ENCODE measurements at places on chromosomes 2 and 18. TPM values are rescaled to one million over a fixed set of nuclear protein-coding genes. Genes with fewer than 3 reads are reported as not detected.

GRCh38 chr2:72128059-72128842, 19.4 kb downstream of the CYP26B1 start:
- no peak for DNase-seq

GRCh38 chr2:161371869-161372268, 44.2 kb upstream of the TBR1 start:
- no peak for DNase-seq

GRCh38 chr2:181782660-181783059, 102.3 kb upstream of the NEUROD1 start:
- DNase-seq = no peak

DNA sequence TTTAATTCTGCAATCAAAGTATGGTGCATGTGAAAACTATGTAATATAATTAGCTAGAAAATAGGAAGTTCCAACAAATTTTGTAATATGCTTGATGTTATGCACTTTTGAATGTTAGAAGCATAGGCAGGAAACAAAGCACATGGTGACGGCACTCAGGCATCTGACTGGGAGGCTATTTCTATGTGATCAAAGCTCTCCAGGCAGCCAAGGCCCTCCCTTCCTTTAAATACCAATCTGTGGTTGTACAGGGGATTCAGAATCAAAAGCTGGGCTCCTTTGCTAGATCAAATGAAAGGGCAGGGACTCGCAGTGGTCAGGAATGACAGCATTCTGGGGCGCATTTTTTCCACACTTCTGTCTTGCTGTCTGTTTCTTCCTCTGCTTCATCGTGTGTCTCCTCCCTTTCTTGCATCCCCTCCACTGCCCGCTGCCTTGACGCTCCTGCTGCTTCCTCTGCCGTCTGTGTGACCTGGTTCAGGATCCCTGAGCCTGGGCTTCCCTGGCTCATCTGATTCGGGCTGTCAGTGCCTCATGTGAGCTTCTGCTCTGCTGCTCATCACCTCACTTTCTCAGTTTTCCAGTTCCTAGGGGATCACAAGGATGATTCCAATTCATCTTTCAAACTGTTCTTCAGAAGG, 30.9 kb downstream of the TMEM182 start:
- no peak for DNase-seq

DNA sequence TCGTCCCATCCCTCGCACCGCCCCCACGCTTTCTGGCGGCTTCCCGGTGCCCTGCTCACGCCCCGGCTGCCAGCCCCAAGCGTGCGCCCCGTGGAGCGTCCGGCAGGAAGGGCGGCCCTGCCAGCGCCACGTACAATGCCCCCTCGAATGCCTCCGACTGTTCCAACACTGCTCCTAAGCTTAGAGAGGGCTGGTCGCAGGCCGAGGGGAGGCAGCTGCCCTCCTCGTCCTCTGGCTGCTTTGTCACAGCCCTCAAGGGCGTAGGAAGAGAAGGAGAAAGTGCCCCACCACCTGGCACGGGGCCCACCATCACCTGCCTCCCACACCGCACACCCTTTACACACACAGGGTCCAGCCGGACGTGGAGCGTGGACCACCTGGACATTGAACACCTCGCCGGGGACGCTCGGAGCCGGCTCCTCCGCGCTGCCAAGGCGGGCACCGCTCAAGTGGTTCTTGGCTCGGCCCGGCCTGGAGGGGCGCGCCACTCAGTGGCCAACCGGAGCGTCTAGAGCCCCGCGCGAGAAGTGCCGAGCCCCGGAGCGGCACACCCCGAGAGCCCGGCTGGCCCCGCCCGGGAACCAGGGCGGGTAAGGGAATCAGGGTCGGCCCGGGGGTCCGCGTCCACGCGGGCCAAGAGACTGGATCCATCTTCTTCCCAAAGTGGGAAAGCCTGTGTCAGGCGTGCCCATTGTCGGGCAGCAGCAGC, 830 bp downstream of the DNER start:
- no peak for DNase-seq

- no peak for DNase-seq
Observed at GRCh38 chr2:145026456-145027455, 506.8 kb upstream of the ZEB2 start.

GRCh38 chr2:183243758-183244157, 119.5 kb downstream of the NUP35 start:
- no peak for DNase-seq

DNA sequence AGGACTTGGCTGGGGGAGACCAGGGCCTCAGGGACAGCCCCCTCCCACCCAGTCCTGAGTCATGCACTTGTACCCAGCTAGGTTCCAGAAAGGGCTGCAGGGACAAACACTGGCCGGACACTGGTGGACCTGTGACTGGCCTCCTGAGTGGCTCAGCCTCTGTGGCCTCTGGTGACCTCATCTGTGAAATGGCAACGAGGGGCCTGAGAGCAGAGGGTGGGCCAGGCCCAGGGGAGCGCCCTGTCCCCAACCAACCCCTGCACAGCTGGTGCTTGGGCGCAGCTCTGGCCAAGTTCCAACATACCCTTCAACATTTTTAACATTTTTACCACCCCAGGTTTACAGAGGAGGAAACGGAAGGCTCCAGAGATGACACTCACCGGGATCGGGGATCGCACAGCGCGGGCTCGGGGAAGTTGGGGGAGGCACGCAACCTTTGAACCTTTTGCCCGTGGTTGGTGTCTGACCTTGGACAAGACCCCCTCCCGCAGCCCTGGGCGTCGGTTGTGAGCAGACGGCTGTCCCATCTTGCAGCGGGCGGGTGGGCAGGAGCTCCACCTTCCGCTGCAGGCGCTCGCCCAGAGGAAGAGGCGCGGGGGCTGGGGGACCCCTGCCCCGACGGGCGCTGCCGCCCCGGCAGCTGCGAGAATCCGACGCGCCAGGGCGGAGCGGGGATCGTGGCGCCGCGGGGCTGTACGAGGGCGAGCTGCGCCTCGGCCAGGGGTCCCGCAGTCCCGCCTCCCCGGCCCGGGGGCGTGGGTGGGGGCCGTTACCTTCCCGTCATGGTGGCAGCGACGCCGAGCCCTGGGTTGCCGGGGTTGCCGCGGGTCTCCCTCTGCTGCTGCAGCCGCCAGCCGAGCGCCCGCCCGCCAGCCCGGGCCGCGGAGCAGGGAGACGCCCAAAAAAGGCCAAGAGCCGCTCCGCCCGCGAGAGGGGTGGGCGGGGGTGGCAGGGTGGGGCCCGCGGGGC, 805 bp downstream of the LIMS2 start:
- no peak for DNase-seq

GRCh38 chr2:230924092-230924469, 961 bp downstream of the GPR55 start:
- no peak for DNase-seq

GRCh38 chr18:53115876-53116585, 776.0 kb downstream of the DCC start:
- no peak for DNase-seq

DNA sequence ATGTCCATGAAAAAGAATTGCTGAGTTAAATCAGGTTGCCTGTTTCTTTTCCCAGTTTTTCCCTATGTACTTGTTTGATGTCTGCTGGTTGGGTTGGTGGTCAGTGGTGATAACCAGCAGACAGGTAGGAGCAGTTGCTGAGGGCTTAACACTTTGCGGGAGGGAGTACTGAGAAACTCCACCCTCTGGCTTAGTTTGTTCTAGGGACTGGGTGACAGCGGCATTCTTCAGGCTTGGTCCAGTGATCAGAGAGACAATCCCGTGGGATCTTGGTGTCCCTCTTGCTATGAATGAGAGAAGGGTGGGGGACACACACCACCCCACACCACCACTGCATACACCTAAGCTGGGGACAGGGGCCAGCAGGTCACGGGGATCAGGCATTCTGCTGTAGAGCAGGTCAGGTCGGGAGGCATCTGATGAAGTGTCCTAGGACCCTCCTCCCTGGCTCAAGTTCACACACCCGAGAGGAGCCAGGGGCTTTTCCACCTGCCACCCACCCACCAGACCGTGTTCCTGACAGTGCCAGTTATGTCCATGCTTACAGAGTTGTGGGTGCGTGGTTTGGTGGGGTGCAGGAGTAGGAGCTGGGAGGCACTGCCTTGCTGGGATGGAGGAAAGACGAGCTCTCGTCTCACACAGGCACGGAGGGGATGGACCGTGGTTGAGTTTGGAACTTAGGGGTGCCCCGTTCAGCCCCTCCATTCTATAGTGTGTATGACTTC, 21.3 kb upstream of the ALLC start:
- no peak for DNase-seq

GRCh38 chr2:112880696-112881095, 30.3 kb upstream of the IL37 start:
- DNase-seq = no peak

DNA sequence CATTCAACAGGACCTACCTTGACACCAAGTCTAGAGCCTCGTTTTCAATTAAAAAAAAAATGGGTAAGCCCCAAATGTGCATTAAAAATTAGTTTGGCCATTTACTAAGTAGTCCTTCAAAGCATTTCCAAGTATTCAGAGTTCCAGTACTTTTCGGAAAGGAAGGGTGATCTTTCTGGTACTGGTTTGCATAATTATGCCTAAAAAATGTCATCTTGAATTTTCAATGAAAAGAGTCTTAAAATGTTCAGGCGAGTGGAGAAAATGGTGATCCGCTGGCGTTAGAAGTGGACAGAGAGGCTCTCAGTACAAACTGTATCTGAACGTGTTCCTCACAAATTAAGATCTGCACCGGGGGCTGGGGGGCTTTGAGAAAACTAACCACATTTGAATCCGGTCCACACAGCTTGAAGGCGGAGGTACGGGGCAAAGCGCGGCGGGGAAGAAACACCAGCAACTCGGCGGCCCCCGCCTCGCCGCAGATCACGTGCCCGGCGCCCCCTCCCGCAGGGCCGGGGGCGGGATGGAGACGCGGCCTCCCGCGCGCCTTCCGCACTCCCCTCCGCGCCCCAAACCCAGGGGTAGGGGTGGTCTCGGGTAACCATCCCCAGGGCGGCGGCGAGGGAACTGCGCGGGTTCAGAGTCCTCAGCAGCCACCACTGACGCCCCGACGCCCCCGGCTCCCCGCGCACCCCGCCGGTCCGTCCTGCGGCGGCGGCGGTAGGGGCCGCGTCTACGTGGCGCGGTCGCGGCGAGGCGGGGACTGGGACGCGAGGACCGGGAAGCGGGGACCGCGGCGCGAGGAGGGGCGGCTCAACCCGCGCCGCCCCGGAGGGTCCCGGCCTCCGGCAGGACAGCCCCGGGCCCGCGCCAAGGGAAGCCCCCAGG, 564 bp downstream of the LPIN2 start:
- DNase-seq = peak; percentile 65

DNA sequence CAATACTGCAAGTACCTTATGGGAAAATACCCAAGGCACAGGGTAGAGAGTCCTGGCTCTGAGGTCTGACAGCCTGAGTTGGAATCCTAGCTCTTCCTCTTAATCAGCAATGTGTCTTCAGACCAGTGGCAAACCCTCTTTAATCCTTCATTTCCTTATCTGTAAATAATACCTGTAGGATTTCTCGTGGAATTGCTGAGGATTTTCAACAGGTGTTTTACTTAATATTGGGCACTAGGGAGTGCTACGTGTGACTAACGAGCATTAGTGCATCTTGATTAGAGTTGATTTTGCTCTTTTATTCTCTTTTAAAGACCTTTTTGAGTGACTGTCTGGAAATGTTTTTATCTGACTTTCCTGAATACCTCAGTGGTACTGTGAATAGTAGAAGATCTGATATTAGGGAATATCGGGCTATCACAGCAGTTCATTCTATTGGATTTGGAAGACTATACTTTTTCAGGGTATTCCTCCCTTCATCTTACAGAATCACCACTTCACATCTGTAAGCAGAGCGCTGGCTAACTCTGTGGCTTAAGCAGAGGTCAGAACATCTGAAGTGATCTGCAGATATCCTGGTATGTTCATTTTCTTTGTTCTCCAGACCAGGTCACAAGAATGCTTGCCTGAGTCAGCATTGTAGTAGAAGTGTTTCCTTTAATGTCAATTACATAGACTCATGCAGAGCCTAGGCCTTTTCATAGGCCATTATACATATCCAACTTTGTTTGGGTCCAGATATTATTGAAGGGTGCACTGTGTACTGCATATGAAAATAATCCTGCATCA, 49.1 kb downstream of the ARHGAP28 start:
- no peak for DNase-seq

DNA sequence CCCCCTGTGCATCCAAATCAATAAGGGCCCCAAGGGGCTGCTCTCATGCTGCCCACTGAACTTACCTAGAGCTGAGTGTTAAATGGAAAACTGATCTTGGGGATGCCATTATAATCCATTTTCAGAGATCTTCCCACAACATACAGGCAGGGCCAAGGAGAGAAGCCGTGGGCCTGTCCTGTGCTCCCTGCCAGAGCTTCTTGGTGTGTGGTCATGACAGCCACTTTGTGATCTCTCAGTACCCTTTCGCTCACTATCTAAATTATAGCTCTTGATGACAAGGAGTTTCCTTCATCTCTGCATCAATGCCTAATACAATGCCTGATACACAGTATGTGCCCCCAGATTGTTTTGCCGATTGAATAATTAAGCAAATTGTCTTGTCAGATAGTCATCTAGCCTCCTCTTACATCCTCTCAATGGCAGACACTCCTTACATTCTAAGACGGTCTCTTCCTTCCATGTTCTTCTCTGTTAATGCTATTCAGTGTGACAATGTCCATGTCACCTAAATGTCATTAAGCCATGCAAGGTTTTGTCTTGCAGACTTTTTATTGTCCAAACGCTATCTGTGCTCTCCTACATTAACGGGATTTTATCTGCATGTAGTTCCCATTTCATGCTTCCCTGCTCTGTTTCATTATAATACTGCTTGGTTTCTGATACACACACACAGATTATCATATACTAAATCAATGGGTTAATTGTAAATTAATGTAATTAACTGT, 5.9 kb downstream of the CSRNP3 start:
- DNase-seq = no peak

DNA sequence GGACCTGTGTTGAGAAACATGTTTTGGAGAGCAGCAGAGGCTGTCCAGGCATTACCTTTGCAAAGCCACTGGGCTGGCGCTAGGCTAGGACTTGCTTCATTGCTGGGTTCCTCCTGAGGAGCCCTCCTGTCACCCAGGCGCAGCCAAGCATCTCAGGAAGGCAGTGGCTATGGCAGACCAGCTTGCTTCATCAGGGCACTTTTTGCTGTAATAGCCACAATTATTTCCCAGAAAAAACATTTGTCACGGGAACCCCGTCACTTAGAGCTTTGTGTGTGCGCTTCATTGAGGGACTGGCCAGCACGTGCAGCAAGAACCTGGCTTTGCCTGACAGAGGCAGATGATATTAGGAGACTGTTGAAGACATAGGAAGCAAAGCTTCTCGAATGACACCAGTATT, 36.4 kb downstream of the SLC20A1 start:
- no peak for DNase-seq

- no peak for DNase-seq
Observed at GRCh38 chr2:222864296-222864695, 3.5 kb downstream of the ACSL3 start.

Gene MRO
- 2.2 TPM for total RNA-seq

Gene MROH2A
- 0.98 TPM for total RNA-seq

Gene LYPD6
- total RNA-seq = 0.26 TPM

Gene C1QL2
- not detected for total RNA-seq

Gene LYPD6B
- total RNA-seq = not detected

Gene PAX3
- not detected for total RNA-seq

Gene BOLL
- not detected for total RNA-seq

Measured in right lobe of liver (tissue), 6 donors.